ENCODE measurements at places on chromosomes 12 and 14. TPM values are rescaled to one million over a fixed set of nuclear protein-coding genes. Genes with fewer than 3 reads are reported as not detected.

DNA sequence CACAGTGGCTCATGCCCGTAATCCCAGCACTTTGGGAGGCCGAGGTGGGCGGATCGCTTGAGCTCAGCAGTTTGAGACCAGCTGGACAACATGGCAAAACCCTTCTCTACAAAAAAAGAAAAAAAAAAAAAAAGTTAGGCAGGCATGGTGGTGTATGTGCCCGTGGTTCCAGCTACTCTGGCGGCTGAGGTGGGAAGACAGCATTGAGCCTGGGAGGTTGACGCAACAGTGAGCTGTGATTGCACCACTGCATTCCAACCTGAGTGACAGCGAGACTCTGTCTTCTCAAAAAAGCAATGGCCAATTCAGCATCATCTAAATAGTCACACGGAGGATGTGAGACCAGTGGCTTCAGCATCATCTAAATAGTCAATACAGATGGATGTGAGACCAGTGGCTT, 10.4 kb upstream of the SAMD4A start:
- DNase-seq = no peak

The NELL2 gene
- 1.0 TPM for total RNA-seq

DNA sequence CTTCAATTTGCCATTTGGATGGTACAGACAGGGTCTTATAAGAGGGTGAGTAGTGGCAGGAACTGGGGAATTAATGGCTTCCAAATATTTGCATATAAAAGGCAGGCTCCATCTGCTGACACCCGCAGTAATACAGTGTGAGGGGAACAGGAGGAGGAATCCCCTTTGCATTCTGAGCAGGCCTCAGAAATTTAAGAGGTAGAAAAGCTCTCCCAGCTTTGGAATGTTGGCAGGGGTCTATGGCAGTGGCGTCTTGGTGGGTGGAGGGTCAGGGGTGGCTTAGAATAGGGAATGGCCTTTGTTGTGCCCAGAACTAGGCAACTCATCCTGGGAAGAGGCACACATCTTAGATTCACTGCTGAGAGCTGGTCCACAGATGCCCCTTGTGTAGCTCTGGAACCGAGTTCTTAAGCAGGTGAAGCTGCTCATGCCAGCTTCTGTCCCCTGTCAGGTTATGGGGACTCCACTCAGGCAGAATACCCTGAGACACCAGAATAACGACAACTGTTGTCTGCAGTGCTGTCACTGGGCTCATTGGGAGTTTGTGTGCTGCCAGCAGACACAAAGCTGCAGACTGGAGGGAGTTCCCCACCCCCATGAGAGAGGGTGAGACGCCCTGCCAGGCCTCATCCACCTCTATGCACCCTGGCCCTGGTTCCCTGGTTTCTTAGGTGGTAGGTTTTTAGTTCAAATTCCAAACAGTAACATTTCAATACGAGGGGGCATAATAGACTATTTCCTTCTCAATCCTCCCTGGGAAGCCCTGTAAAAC, 190.2 kb downstream of the MON2 start:
- no peak for DNase-seq

DNA sequence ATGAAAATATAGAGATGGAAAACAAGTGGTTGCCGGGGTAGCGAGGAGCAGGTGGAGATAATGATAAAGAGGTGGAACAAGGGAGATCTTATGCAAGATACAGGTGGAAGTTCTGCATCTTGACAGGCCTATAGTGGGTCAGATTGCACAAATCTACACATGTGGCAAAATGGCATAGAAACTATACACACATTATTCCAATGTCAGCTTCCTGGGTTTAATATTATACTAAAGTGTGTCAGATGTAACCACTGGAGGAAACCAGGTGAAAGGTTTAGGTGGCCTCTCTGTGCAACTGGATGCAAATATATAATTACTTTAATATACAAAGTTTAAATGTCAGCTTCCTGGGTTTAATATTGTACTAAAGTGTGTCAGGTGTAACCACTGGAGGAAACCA, 1.1 kb downstream of the SLC38A4 start:
- DNase-seq = no peak

GRCh38 chr14:82776958-82777357, 1243.3 kb upstream of the SEL1L start:
- no peak for DNase-seq

The TAS2R20 gene
- 1.7 TPM for total RNA-seq

DNA sequence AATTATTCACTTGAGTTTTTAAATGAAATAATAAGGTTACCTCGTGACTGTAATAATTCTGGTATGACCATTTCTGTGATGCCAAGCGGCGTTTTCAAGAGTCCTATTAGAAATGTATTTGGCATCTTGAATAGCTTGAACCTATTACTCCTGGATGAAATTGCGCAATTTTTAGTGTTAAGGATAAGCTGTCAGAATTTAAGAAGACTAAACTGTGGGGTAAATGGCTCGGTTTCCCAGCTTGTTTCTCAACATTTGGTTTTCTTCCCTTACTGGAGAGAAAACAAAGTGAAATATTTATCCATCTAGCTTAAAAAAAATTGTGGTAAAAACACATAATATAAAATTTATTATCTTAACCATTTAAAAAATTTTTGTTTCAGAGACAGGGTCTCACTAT, 26.8 kb downstream of the PCNX1 start:
- no peak for DNase-seq

GRCh38 chr12:110270125-110270962, 10.7 kb upstream of the ATP2A2 start:
- DNase-seq = peak; percentile 50

DNA sequence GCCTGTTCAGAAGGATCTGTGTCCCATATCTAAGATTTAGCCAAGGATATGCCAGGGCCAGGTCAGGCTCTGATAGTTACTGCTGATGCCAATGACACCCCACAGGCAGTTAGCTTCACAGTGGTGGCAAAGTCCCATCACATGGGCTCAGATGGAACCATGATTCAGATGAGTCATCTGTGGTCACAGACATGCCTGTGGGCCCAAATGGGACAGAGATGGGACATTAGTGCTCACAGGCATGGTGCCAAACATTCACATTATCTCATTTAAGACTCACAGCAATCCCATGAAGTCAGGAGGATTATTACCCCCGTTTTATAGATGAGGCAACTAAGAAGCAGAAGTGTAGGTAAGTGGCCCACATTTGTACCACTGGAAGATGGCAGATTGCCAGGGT, 207.8 kb downstream of the DPF3 start:
- no peak for DNase-seq

DNA sequence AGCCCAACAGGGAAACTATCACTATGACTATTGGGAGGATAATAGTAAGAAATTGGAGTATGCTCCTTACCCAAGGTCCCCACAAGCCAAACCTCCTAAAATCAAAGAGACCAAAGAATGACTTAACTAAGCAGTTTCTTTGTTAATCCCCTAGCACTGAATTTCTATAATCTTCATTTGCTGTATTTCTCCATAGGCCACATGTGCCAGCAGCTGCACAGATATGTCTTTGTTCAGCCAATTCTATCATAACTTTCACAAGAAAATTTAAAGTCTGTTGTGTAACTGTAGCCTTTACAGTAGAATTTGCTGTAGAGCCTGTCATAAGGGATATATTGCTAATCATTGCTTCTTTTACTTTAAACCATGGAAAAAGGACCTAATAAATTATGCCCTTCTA, 104.0 kb downstream of the RIN3 start:
- no peak for DNase-seq

DNA sequence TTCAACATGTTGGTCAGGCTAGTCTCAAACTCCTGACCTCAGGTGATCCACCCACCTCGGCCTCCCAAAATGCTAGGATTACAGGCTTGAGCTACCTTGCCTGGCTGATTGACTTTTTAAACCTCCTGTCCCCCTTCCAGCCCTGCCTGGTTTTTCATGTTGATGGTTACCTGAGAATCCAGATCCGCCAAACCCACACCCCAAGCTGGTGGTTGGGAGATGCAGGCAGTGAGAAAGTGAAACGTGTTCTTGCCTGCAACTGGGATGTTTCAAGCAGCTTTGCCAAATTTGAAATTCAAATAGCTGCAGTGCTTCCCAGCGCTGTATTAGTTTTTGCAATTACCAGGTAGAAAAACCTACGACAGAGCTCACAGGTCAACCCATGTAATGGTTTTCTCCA, 238.3 kb upstream of the PWP1 start:
- peak; percentile 57 for DNase-seq

- DNase-seq = no peak
These were observed 8.9 kb downstream of the C1S start for GRCh38 chr12:7069386-7069785.

GRCh38 chr12:11778713-11779685, 129.5 kb downstream of the ETV6 start:
- DNase-seq = no peak

- no peak for DNase-seq
These were observed 73.9 kb downstream of the GLRX5 start for GRCh38 chr14:95608637-95609235.

DNA sequence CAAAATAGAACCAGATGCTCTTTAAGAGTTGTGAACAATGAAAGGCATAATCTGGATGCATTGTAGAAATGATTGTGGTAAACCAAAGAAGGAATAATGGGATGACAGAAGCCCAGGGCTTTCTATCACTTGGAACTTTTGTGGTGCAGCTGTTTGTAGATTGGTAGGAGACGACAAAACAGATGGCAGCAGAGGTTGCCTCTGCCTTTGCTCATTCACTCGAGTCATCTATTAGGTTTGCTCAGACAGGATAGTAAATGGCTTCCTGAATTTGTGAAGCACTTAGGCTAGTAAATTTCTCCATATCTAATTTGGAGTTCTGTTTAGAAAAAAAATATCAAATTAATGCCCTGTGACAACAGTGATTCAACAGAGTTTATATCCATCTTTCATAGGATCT, 78.4 kb downstream of the FGD4 start:
- DNase-seq = no peak

DNA sequence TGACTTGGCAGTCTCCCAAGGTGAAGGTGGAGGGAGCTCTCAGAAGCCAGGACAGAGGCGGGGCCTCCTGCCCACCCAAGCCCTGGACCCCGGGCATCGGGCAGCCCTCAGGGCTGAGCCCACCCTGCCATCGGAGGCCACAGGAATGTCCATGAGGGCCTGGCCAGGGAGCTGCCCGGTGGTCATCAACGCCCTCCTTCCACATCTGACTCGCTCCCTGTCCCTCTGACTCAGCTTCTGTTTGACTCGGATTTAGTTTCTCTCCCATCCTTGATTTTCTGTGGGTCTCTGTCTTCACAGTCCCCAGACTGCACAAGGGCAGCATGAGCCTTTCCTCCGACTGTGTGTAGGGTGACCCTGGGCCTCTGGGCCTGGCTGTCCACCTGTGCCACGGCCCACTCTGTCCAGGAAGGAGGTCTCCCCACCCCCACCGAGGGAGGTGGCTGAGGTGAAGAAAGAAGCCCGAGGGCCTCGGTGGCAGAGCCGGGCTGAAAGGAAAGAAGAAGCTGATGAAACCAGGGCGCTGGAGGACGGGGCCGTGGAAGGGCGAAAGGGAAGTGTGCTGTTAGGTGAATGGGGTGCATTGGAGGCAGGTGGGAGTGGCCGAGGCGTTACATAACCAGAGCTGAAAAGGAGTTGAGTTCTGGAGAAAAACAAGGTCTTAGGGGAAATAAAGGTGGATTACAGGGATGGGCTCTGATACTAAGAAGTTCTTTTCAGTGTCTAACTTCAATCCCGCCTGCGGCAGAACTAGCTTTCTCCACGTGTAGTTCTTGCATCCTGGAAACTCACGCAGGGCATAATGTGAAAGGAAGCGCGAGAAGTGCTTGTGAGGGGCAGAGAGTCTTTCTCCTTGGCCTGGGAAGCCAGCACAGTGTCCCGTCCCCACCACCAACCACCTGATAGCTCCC, 16.7 kb upstream of the TMEM106C start:
- peak; percentile 63 for DNase-seq

The FZD10 gene
- not detected for total RNA-seq

- peak; percentile 75 for DNase-seq
These were observed 4.5 kb downstream of the MIPOL1 start for GRCh38 chr14:37202265-37202664.

The KRT74 gene
- total RNA-seq = not detected

All from mammary epithelial cell (primary cell).